AG09319 (cell line): ENCODE measurements at places on chromosomes 3 and 15.

GRCh38 chr3:64763980-64764379 lies 76.2 kb upstream of the ADAMTS9 start:
- DNase-seq: no peak

- no peak for DNase-seq
These were observed 106.7 kb downstream of the C3orf70 start for GRCh38 chr3:185046164-185046515.

DNA sequence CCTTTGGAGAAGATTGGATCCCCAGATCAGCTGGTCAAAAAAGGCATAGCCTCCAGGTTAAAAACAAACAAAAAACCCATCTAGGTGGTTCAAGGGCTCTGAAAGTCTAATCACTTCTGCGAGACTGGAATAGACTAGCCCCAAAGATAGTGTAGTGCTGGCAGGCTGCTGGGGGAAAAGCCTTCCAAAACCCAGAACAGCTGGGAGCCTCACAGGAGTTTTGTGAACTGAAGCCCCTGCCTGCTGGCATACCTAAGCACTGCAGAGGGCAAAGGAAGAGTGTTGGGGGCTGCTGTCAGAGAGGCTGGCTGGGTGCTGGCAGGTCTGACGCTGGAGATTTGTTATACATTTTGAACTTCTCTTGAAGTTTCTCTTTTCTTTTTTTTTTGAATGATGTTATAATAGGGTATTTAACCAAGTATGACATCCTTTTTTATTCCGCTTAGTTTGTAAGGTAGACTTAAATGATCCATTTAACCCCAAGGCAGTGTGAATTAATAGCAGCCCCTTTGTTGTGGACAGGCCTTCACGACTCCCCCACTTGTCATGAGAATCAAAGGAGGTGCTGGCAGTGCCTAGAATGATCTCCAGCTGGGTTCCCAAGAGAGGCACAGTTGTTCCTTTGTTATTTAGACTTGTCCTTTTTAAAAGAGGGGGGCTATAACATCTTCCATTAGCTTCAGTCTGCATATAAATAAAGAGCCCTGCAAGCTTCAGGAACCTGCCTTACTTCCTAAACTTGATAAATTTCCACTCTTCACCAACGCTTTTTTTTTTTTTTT lies 53.9 kb downstream of the CRTC3 start:
- DNase-seq: no peak

- no peak for DNase-seq
These were observed 76.0 kb downstream of the PTPRG start for GRCh38 chr3:61637088-61638051.

GRCh38 chr15:75955720-75956119 lies 52.0 kb downstream of the FBXO22 start:
- DNase-seq: no peak

- no peak for DNase-seq
These were observed 1.4 kb downstream of the PLEKHO2 start for GRCh38 chr15:64842986-64843561.

- DNase-seq: no peak
These were observed 29.5 kb upstream of the THSD4 start for GRCh38 chr15:71085809-71086208.

DNA sequence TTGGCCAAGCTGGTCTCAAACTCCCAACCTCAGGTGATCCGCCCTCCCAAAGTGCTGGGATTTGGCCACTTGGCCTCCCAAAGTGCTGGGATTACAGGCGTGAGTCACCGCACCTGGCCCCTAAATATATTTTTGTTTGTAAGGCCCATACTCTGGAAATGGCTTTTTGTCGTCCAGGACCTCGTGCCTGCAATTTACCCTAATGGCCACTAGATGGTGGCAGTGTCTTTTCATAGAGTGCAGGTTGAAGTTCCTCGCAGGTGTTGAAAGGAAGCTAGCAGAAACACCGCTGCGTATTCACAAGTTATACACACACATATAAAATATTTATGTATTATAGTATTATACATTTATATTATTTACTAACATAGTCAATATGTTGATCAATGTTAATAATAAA lies 97.2 kb downstream of the LRTM1 start:
- no peak for DNase-seq

- DNase-seq: peak; percentile 46
These were observed at the start of gene IDH2 for GRCh38 chr15:90101969-90102890. TSS of gene IDH2 (minus strand) at chr15:90102468. CDS start at chr15:90102390, 78 bp downstream.

DNA sequence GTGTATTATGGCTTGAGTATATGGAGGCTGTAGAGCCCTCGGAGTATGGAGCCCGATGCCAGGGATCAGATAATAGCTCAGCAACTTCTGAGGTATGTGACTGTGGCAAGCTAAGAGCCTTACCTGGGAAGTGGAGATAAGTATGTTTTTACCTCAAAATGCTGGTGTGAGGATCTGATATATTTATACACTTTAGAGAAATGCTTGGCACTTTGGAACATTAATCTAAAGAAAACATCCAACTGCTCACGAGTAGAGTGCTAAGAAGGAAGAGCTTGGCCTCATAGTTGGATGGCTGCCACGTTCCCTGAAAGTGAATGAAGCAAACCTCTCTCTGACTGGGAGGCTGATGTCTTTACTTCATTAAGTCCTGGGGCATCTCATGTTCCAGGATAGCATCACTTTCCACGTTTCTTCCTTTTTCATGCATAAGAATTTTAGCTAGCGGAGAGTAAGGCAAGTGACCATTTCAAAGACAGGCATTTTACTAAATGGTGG lies 58.9 kb upstream of the GOLGA8J start:
- DNase-seq: no peak

GRCh38 chr15:88904624-88905327 lies 8.4 kb downstream of the MFGE8 start:
- DNase-seq: no peak

DNA sequence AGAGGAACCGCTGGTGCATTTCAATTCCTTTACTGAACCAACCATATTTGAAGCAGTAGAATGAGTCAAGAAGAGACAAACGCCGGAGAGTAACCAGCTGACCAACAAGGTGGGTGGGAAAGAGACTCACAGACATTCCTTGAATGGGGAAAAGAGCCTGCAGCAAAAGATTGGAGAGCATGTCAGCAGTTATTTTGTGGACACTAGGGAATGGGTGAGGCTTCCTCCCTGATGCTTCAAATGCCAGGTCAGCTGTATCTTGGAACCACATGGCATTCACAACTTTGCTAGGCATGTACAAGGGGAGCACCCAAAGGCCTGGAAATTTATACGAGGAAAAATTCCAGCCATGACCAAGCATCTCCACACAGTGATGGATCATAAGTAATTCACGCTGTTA lies 29.9 kb upstream of the ZKSCAN7 start:
- DNase-seq: no peak
